Globus pallidus (tissue), 1 donor: ENCODE measurements at places on chromosomes 7 and 10.
A peak's percentile ranks its signal among the peaks of the same experiment; 100 is the strongest.

DNA sequence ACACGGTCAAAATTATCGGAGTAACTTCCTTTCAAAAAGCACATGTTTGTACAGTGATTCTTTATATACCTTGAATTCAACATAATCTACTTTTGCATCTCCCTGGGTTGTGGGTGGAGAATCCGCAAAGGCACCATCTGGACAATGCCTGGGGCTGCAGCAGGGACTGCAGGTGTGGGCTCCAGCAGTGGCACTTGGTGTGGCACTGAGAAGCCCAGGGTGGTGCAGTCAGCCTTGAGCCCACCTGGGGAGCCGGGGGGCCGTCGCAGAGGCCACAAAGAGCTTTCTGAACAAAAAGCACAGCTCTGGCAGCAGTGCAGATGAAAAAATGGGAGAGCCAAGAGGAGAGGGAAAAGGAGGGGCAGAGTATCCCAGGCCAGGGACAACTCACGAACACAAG, 22.2 kb downstream of the PARD3 start:
- no peak for DNase-seq

DNA sequence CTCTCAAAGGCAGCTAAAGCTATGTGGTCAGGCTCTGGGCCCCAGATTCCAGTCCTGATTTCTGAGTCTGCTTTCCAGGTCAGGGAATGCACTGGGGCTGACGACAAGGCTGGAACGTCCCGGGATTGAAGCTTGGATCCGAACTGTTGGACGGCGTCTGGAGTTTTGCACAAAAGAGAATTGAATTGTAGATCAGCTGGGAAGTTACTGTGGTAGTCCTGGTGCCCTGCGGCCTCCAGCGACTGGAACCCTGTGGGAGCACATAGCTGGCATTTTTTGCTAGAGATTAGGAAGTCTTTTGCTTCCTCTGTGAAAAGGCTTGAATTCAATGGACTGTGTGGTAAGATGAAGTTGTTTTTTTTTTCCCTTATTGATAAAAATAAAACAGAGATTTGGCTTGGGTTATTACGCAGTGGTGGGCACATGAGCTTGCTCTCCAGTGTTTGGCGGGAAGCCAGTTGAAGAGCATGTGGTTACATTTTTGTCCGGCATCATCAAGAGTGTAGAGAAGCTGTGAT, at the start of gene HK1:
Gene HK1, plus strand, starts transcription at position 51 of the 518 bp plus-strand sequence.
- peak; percentile 26 for DNase-seq

DNA sequence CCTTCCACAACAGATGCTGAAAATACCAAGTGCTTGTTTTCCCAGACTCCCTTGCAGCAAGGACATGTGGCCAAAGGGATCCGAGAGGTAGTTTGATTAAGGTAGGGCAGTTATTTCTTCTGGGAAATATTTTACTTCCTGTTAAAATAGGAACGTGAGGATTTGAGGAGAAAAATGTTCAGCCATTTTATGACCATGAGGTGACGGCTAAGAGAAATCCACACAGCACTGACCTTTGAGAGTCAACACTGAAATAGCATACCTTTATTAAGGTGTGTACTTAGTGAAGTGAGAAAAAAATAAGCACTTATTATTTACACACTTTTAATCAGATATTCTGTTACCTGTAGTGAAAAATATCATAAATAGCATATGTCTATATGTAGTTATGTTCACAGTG, 133.9 kb downstream of the PPP1R3A start:
- DNase-seq = no peak

- no peak for DNase-seq
Measured at GRCh38 chr7:105838627-105839231, 37.7 kb downstream of the ATXN7L1 start.

GRCh38 chr7:116687801-116688201, 15.8 kb downstream of the MET start:
- DNase-seq = no peak

DNA sequence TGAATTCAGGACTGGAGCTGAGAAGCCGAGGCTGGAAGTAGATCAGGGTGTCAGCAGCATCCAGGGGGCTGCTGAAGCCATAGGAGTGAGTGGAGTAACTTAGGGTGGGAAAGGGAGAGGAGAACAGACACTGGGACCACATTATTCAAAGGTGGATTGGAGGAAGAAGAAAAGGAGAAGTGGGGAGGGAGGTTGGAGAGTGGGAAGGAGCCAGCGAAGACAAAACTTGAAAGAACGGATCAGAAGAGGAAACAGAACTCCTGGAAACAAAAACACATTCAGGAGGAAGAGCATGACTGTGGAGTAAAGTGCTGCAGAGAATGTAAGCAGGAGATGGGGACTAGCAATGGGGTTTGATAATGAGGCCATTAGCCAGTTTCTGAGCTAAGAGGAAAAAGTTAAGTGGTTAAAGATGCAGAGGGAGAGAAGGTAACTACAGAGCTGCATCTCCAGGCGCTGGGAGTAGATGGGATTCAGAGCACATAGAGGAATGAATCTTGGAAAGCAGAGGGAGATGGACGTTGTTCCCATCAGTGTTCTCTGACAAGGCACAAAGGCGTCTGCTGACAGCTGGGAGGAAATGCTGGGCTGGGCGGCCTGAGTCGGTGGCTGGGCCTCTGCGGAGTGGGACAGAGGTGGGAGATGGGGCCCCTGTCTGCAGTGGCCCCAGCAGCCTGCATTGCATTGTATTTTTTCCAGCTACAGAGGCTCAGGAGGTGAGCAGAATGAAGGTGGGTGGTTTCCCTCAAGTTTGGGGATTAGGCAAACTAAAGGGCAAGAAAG, 63.1 kb upstream of the LEP start:
- no peak for DNase-seq

- no peak for DNase-seq
Measured at GRCh38 chr10:125548878-125549277, 134.1 kb downstream of the TEX36 start.

GRCh38 chr10:18583575-18584270, 67.7 kb downstream of the NSUN6 start:
- DNase-seq = no peak

GRCh38 chr7:138842111-138842510, 44.1 kb upstream of the ATP6V0A4 start:
- no peak for DNase-seq

DNA sequence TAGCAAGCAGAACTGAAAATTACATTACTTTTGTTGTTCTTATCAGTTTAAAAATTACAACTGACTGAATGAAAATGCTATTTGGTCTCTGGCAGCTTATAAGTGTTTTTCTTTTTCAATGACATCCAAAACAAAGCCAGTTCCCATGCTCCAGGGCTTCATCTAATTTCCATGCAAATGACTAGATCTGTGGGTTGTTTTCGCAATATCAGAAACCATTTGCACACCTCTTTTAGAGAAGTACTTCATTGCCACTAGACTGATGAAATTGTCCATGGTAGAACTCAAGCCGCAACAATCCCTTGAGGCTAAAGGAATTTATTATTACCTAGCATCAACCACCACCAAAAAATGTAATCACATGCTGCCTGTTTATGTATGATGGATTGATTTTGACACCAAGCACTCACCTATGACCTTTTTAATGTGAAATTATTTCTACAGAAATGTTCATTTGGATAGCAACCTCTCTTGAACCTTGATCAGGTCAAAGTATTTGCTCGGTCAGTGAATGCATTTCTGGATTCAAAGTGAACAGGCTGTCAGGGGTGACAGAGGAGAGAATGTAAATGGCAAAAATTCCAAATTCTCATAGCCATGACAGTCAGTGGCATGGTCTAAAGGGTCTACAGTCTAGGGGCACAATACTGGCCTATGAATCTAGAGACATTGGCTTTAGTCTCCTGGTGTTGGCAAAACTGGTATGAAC, 769.3 kb downstream of the SORCS1 start:
- no peak for DNase-seq

GRCh38 chr7:11702938-11703337, 129.1 kb downstream of the THSD7A start:
- no peak for DNase-seq

DNA sequence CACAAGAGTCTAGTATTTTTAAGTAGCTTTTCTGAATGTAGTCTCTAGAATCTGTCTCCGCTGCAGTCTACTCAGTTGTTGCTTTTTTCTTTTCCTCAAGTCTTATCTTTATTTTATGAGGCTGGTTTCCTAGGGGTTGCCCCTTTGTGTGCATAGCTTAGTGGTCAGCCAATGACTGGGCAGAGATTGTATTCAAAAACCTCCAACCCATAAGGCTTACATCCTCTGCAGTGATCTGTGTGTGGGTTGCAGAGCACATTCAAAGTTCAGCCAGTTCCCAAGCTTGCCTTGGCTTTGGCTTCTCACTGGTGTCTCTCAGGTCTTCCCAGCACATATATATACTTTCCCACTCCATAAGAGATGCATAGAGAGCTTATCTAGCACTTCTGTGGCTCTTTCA, 160.0 kb upstream of the TCF7L2 start:
- no peak for DNase-seq

DNA sequence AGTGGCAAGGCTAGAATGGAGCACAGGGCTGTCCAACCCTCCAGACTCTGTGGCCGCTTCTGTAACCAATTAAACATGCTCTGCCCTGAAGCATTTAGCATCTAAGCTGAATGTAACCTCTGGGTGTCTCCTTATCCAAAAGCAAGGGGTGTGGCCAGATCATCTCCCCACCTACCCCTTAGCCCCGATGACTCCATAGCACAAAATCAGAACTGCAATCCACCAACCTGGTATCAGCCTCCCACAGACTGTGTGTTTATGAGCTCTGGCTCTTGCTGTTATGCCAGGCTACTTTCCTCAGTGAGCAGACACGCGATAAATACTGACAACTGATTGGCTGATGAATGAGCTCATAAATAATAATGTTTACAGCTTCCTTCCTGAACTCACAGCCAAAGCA, 3.2 kb downstream of the FRMD4A start:
- DNase-seq = no peak

DNA sequence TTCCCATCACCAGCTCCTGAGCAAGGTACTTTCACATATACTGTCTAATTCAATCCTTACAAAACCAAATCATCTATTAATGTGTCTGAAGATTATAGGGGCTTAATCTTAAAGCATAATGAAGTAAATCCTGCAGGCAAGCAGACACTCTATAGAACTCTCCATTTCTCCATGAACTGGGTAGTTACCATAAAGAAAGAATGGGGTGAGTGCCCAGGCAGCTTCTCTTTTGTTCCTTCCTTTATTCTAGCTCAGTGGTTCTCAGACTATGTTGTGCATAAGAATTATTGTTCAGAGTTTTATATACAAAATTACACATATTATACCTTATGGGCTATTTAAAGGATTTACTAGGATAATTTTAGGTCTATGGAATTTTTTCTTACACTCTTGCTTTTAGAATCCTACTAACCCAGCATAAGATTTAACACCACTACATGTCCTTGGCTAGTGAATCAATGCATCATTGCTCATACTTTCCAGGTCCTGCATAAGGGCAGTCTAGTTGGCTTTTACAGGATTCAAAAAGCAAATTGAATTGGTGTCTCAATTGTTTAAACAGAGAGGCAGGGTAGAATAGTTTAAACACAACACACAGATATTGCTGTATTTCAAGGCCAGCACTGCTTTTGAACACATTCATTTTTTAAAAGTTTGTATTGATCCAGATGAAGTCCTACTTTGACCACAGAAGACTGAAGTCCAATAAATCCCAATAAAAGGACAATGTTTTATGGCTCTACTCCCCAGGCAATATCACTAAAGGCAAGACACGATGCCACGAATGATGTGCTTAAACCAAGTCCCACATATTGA, 12.9 kb downstream of the SGCE start:
- no peak for DNase-seq

GRCh38 chr7:107503687-107504086, 33.8 kb downstream of the GPR22 start:
- no peak for DNase-seq
